ENCODE measurements at places on chromosomes 5 and 9.

GRCh38 chr9:98365227-98365669, 109.8 kb upstream of the TBC1D2 start:
- no peak for DNase-seq

DNA sequence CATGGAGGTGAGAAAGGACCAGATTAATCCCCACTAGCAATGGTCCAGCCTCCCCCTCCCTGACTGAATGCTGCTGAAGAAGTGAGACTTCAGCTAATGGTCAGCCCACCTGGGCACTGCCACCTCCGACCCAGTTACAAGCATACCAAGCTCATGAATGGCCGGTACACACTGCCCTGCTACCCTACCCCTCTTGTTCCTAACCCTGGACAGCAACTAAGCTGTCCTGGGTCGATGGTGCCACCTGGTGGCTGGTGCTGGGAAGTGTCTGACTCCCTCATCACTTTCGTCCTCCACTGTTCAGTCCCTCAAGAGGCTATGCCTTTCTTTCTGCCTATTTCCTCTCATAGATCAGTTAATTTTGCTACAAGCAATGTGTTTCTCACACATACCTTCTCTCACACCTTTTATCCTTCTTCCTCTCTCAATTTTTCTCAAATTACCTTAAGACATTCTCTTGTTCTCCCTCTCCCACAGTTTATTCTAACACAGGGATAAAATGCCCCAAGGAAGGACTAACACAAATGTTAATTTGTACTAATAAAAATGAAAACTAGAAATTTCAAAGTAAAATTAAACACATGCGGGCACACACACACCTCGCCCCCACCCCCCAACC, 42.4 kb downstream of the PAX5 start:
- DNase-seq, result no peak

DNA sequence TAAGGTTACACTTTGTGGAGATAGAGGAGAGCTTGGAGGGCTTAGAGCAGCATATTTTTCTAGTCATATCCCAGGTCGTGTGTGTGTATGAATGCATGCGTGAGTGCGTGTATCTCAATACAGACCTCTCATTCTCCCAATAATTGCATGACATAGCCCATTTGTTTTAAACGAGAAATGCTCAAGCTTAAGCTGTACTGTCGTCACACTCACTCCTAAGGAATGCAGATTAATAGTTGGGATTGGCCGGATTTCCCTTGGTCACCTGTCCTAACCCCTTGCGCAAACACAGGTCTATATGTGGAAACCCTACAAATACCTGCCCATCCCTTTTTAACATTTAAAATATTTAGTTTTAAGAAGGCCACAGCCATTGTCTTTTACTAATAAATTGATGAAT, 165.8 kb downstream of the SEMA5A start:
- no peak for DNase-seq

- no peak for DNase-seq
Observed at GRCh38 chr9:88803546-88804253, 187.6 kb upstream of the S1PR3 start.

- no peak for DNase-seq
Observed at GRCh38 chr5:150298701-150299451, 3.8 kb downstream of the ARSI start.

DNA sequence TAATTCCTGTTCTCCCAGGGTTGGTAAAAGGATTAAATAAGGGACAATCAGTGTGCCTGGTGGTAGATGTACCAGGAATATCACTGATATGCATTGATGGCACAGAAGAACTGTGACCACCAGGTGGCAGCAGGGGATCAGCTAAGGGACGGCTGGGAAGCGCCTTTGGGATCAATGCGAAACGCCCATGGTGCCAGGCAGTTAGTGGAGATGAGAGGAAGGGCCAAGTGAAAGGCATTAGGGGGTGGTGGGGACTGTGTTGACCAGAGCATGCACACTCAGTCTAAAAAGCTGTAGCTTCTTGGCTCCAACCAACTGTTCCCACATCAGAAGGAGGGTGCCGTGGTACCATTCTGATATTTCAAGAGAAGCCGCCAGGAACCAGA, 55.6 kb downstream of the ARHGEF37 start:
- peak; percentile 39 for DNase-seq

GRCh38 chr5:18244309-18244708, 610.0 kb downstream of the TAF11L14 start:
- no peak for DNase-seq

- no peak for DNase-seq
Observed at GRCh38 chr9:124884376-124884775, 22.4 kb downstream of the ARPC5L start.

DNA sequence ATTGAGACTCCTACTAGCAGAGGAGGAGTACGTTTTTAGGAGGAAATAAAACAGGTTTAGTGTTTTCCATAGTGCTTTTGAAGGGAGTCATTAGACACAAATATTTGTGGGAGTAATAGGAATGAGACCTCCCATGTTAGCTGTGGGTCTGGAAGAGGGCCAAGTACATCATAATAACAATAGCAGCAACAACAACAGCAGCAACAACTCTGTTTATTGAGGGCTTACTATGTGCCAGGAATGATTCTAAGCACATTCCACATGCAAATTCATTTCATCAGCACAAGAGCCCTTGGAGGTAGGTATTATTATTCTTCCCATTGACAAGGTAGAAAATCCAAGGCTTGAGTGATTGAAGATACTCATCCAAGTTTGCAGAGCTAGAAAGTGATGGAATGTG, 384.2 kb upstream of the RPS23 start:
- DNase-seq, result no peak

DNA sequence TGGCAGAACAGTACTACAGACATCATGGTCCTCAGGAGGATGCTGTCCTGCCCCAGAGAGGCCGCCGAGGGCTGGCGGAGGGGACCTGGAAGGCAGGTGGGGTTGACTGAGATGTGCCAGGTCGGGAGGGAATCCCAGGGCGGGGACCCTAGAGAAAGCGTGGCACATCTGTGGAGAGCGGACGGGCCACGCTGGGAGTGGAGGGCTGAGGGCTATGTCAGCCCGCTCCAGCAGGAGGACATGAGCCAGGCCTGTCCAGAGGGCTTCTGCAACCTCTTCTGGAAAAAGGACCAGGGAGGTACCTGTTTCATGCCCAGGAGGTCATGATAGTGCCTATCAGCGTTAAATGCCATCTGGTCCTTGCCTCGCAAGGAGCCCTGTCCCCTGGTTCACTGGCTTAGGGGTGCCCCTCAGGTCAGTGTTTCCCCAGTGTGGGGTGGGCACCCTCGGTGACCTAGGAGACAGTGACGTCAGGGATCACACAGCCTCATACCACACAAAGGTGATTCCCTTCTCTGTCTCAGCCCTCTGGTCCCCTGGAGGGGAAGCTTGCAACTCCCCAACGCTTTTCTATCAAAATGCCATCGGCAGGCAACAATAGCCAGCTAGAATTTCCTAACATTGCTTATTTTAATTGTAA, 103.6 kb upstream of the IER5L start:
- DNase-seq, result no peak

- DNase-seq, result no peak
Observed at GRCh38 chr5:144198386-144198785, 27.7 kb downstream of the KCTD16 start.

- no peak for DNase-seq
Observed at GRCh38 chr9:107170801-107171200, 112.3 kb upstream of the RAD23B start.

DNA sequence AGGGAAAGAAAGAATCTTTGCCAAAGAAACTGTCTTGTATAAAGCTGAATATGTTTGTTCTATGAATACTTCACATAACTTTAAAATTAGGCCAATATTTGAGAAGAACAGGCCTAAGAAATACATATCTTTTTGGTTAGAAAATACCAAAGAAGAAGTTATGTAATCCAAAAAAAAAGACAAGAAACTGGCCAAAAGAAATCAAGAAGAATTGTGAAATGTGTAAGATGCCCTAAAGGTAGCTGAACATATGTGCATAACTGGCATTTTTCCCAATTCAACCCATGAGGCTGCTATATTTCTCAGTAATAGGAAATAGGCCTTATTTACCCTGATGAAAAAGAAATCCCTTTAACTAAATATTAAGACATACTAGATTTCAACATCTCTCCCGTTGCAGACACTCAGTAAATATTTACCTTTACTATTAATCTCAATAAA, 290.0 kb downstream of the CETN3 start:
- no peak for DNase-seq

DNA sequence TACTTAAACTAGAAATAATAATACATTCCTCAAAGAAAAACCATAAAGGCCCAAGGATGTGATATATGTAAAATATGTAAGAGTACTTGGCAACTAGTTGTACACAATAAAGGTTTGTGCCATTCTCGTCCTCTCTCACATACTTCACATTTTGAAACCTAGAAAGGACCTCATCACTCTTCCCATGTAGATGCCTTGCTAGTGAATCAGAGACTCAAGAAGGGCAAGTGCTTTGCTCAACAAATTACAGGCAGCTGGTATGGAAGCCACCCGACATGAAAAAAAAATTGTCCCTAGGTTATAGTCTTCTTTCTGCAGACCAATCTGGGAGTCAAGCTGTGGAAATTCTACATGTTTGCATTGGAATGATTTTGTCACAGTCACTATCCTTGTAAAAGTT, 31.7 kb downstream of the ADRB2 start:
- DNase-seq, result no peak

- no peak for DNase-seq
Observed at GRCh38 chr5:53478411-53479044, 1.9 kb upstream of the FST start.

- DNase-seq, result no peak
Observed at GRCh38 chr5:10578869-10579268, 15.0 kb downstream of the ANKRD33B start.

GRCh38 chr5:143898916-143899591, 87.1 kb downstream of the HMHB1 start:
- DNase-seq, result no peak

DNA sequence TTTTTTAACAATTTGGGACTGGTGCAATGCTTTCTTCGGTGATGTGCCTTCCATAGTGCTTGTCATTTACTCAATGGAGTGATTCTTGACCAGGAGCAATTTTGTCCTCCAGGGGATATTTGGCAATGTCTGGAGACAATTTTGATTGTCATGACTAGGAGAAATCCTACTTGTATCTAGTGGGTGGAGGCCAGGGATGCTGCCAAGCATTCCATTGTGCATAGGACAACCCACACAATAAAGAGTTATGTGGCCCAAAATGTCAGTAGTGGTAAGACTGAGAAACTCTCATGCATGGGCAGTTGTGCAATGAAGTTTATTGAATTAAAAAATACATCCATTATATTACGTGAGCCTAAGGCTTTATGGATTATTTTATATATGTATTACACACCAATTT, 70.5 kb downstream of the FOCAD start:
- DNase-seq, result no peak

DNA sequence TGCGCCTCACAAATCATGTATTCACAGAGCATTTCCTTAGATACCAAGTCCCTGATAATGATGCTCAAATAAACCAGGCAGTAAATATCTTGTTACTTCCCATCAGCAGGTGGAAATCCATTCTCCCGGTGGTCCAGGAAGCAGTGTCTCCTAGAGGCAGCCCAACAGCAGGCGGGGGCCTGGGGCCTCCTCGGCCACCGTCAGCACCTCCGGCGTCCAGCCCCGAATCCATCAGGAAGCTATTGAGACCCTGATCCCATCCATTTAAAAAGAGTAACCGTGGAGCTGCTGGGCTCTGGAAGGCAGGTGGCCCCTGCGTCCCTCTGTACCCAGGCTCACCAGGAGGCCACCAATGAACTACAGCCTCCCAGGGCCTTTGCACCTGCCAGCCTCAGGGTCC, 54.0 kb downstream of the VAV2 start:
- no peak for DNase-seq

- DNase-seq, result no peak
Observed at GRCh38 chr9:114774524-114774923, 31.3 kb downstream of the TNFSF15 start.

DNA sequence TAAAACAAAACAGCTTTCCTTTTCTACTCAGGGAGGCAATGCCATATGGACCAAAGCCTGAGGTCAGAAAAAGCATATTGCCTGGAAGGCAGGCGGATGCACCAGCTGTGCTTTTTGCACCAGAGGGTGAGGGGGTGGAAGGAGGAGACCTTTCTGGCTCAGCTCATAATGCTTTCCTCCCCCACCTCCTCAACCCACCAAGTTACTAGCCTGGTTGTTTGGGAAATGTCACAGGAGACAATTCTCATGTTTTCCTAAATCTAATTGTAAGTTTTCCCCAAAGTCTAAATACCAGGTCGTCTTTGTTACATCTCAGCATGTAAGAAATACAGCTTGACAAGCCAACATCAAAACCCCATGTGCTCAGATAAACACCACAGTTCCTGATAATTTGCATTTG, 72.6 kb upstream of the DMRTA1 start:
- no peak for DNase-seq

DNA sequence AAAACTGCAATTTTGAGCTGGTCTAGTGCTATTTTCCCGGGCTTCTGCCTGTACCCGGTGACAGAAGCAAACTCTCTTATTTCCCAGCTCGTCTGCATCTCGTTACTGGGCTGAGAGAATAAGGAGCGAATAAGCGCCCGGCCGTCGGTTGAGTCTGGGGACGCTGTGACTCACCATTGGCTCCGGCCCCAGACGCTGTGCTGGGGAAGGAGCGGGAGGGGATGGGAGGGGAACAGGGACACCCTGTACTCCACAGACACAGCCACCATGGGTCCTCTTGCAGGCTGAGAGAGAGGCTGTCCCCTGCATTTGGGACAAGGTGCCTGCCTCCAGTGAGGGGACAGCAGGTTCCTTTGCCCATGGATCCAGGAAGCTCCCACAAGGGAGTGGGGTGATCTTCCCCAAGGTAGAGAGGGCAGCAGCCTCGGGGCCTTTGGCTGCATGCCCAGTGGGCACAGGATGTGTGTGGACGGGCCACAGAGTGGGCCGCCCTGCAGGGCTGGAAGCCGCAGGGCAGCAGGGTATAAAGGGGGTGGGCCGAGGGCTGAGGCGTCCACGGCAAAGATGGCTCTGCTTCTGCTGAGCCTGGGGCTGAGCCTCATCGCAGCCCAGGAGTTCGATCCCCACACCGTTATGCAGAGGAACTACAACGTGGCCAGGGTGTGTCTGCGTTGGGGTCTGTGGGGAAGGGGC, at the start of gene LCN9:
TSS of gene LCN9 (plus strand) at position 552 of the 693 bp plus-strand sequence. CDS start at position 565, 13 bp downstream.
- no peak for DNase-seq

DNA sequence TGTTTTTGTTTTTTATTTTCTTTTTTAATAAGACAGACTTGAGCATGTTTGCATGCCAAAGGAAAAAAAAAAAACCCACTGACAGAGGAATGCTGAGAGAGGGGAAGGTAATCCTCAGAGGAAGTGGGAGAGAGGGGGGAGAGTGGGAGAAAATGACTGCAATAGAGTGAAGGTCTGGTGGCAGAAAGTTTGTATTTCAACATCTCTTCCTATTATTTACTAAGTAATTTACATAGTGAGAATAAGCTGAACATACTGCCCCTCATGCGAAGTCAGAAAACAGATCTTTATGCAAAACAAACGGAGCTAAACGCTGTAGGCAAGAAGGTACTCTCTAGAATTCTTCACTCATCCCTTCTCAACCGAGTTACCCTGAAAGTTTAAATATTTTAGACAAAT, 45.0 kb downstream of the ELL2 start:
- no peak for DNase-seq

GRCh38 chr9:34378376-34379060, 1.8 kb upstream of the MYORG start:
- DNase-seq, result no peak

- no peak for DNase-seq
Observed at GRCh38 chr5:128630121-128630520, 92.1 kb upstream of the FBN2 start.

- no peak for DNase-seq
Observed at GRCh38 chr5:43312076-43312661, 1.0 kb downstream of the HMGCS1 start.
